ENCODE measurements at places on chromosomes 16 and 17.

DNA sequence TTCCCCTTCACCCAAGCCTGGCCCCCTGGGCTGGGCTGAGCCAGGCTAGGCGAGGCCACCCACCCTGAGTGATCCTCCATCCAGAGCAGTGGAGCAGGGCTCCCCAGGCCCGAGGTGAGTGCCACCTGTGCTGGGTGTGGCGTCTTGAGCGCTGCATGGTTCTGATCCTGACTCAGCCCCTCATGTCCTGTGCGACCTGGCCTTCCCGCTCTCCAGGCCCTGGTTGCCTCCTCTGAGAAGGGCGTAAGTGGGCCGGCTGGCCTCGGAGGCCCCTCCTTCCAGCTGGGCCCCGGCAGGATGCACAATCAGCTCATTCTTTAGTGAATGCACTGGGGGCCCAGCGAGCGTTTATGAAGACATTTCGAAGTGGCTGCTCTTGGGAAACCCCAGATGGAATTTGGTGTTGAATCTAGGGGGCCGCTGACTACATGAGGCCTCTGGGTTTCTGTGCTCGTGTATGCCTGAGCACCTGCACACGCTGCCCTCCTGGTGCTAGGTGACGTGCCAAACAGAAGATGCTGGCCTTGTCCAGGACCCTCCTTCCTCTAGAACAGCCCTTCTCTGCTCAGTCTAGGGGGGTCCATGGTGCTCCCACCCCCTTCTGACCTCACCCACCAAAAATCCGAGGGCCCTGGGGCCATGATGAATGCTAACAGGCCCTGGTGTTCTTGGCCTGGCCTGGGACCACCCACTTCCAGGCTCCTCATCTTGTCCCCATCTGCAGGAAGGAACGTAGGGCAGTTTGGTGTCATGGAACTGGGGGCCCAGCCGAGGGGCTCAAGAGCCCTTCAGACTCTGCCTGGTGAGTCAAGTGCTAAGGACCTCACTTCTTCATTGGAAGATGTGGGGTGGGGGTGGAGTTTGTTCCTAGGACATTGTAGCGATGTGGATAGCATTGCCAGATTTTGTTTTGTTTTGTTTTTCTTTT is 3.6 kb upstream of the TMEM92 start:
- no peak for DNase-seq

- no peak for DNase-seq
Measured at GRCh38 chr16:54690710-54691109, 240.0 kb upstream of the IRX5 start.

DNA sequence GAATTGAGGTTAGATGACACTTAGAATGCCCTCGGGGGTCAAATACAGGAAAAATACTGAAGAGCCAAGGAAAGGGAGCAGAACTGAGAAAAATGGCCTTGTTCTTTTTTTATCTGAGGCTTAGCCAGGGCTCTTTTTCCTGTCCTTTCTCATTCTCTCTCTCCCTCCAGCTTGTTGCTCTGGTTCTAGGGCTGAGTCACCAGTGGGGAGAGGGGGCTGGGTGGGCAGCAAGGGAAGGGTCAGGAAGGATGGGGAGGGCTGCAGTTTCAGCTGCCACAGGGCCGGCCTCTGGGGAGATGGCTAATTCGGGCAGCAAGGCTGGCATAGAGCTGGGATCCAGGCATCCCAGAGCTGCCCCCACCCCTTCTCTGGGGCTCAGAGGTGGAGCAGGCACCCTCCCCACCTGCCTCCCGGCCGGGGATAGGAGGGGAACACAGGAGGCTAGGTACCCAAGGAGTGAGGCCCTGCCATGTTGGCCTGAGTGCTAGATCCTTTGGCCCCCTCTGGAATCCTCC is 3.9 kb downstream of the ITGA3 start:
- DNase-seq: no peak

DNA sequence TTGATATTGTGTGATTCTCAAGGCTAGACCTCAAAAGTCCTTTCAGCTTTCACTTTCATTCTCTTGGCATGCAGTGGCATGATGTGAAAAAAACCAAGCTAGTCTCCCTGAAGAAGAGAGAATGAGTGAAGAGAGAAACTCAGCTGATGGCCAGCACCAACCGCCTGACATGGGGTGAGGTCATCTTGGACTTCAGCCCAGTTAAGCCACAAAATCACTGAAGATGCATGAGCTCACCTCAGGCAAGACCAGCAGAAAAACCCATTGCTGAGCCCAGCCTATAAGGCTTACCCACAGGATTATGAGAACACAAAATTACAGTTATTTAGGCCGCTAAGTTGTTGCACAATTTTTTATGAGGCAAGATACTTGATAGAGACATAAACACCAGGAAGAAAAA is 496.5 kb downstream of the TOX3 start:
- DNase-seq: no peak

DNA sequence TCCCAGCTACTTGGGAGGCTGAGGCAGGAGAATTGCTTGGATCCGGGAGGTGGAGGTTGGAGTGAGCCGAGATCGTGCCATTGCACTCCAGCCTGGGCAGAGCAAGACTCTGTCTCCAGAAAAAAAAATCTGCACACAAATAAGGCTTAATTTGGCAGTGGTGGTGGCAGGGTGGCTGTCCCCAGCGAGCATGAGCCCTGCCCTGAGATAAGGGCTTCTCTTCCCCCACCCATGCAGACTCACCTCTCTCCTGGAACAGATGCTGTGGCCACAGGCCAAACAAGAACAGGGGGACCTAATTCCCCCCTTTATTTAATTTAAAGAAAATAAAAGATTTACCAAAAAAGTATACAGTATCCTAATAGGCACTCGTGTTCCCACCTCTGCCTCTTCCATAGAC is 157.2 kb downstream of the RAB11FIP4 start:
- no peak for DNase-seq

DNA sequence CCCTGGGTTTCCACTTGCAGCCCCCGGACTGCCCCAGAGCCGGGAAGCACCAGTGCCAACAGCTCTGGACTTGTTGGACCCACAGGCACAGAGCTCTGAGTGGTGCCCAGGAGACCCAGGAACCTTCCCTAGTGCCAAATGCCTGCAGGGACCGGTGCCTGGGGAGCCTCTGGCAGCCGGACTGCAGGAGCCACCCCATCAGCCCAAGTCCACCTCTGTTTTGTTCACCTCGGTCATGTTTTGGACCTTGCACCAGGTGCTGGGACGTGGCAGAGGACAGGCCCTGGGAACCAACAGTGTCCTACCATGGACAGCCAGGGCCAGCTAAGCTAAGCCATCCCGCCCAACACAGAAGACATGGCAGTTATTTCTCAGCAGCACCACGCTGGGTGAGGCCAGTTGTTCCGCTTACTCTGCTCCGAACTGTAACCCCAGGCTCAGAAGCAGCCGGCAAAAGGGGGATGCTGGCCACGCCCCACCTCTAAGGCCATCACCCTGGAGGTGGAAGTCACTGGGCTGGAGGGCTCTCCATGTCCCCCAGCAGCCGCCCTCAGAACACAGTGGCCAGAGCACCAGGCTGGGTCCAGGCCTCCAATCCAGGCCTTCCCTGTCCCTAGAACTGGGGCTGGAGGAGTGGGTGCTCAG is 79.8 kb downstream of the AMFR start:
- DNase-seq: no peak

DNA sequence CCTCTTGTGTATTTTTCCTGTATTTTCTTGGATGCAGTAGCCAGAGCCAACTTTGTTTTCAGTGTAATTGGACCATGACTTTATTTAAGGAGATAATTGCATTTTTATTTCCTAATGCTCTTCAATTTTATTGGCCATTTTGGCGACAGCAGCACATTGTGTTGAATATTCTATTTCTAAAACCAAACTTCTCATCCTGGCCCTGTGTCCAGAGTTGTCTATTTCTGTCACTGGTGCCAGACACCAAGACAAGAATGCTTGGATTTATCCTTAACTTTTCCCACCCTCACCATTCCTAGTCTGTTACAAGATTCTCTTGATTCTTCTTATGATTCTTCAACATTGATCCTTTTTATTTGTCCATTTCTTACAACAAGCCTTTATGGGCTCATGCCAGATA is 37.1 kb downstream of the ARHGAP44 start:
- DNase-seq: no peak

- peak; percentile 65 for DNase-seq
Measured at GRCh38 chr17:47735536-47736011, 2.5 kb downstream of the TBX21 start.

DNA sequence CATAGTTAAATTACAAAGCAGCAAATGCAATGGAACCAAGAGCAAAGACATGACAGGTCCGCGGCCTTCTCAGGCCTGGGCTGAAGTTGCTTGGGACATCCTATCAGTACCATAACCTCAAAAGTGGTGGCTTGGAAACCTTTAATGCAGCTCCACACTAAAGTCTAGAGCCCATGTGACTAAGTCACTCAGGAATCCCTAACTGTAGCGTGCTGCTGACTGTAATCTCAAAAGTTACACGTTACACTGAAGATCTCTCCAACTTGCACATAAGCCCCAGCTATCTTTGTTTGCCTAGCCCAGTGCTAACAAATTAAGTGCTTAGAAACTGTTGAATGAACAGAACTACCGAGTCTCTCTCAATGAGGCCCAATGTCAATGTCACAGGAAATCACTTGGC is 27.8 kb downstream of the NUP88 start:
- no peak for DNase-seq

Measured in GM19239 (cell line).